ENCODE measurements at places on chromosomes 3 and 15.

DNA sequence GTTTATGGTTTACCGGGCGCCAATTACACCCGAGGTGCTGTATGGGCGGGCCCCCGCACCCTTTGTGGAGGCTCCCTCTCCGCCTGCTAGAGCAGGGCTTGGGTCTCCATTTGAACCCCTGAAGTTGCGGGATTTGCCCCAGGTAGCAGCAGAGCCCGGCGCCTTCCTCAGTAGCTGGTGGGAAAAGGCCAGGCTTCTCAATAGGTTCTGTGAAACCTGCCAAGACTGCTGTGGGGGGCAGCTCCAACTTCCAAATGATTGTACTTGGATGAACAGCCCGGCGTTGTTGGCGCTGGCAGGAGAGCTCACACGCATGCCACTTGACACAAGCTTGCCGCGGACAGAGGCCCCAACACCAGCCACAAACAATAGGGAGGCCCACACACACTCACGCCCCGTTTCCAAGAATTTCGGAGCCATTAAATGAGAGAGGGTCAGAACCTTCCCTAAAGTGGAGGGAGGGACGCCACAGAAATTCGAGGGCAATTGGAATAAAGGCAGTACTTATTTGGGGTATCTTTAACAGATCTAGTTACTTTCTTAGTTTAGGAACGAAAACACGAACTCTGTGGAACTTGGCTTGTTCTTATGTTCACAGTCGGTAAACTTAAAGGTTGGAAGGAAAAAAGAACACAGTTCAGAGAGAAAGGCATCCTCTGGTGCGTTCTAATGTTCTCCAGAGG is 1.4 kb downstream of the EPHB3 start:
- DNase-seq, result peak; percentile 20

GRCh38 chr3:128993461-128994172 is at the start of gene CFAP92:
CFAP92 (minus strand) TSS chr3:128994076; CDS start chr3:128993304, 772 bp downstream.
- peak; percentile 87 for DNase-seq

GRCh38 chr15:67025719-67026609 is 39.4 kb upstream of the SMAD3 start:
- DNase-seq, result peak; percentile 9

DNA sequence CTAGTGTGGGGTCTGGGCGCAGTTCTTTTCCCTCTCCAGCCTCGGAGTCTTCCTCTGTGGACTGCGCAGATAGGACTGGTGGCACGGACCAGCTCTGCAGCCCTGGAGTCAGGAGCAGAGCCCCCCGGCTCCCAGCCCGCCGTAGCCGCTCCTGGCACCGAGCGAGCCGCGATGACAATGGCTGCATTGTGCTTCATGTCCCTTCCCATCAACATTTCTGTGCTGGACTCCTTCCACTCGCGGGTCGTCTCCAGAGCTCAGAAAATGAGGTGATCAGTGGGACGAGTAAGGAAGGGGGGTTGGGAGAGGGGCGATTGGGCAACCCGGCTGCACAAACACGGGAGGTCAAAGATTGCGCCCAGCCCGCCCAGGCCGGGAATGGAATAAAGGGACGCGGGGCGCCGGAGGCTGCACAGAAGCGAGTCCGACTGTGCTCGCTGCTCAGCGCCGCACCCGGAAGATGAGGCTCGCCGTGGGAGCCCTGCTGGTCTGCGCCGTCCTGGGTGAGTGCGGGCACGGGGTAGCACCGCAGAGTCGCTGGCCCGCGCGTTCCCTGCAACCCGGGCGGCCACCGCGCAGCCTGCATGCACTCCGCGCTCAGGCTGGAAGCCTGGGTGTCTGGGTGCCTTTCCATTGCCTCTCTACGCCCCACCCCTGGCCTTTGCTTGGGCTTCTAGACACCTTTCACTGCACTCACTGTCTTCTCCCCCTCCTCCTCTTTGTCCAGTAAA is at the start of gene TF:
TSS of gene TF (plus strand) at position 413 of the 731 bp plus-strand sequence. CDS start at position 461, 48 bp downstream.
- no peak for DNase-seq

- DNase-seq, result no peak
Measured at GRCh38 chr3:9167222-9167621, 82.2 kb downstream of the SRGAP3 start.

DNA sequence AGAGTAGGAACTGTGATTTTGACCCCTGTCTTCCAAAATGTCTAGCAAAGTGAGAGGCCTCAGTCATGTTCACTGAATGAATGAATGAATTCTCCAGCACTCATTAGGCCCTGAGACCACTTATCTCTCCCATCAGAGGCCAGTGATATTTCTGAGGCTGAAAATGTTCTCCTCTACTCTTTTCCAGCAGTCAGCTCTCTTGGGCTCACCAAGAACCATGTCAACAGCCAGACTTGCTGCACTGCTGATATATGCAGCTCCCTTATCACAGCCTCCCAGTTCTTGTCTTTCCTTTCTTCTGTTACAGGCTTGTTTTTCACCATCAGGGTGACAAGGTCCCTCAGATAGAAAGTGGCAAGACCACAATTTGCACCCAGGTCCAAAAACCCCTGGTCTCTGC is 28.7 kb upstream of the MFSD1 start:
- DNase-seq, result no peak

GRCh38 chr3:117903226-117903625 is 1131.4 kb downstream of the IGSF11 start:
- no peak for DNase-seq

DNA sequence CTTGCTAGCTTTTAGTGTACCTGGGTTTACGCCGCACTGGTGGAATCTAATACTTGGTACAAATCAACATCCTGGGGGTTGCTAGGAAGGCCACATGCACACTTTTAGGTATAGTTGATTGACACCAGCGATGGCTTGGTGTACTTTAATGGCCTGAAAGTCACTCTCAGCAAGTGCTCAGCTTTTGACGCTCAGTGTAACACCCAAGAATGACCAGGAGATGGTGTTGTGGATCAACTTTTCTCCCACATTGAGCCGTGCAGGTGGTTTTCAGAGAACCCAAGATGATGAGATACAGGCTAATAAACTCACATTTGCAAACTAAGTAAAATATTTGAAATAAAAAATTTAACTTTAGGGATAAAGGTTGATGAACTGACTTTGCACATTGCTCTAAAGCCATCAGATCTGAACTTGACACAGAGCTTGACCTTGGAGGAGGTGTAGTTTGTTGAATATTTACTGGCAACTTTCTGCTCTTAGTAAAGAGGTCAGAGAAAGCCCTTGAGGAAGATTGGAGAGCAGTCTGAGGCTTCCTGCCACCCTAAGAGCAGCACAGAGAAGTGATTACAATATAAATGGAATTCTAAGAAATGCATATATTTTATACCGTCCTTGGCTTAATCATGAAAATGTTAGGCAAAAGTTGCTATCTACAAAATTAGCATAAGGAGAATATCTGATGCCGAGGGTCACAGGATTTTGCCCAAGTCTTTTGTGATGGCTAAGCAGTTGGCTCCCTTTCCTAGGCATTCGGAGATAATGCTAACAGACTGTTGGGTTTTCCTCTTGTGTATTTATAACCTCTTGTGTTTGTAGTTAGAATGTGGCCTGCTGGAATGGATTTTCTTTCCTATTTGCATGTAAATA is 143.4 kb upstream of the RASGRP1 start:
- peak; percentile 14 for DNase-seq
